Suprapubic skin (tissue), 4 donors: ENCODE measurements at places on chromosomes 3 and 15.

DNA sequence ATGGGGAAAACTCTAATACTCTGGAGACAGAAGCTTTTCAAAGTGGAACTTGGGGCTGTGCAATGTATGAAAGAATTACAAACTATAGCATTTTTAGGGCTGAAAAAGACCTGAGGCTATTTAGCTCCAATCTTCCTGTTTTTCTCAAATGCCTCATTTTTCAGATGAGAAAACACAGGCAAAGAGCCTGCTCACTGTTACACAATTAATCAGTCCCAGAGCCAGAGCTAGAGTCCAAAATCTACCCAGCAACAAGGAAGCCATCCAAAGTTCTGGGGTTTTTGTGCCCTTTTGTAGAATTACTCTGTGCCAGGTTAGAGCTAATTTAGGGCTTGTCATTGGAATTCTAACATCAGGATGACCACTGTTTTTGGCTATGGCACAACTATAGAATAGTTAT, 45.5 kb downstream of the GPR149 start:
- DNase-seq: no peak

DNA sequence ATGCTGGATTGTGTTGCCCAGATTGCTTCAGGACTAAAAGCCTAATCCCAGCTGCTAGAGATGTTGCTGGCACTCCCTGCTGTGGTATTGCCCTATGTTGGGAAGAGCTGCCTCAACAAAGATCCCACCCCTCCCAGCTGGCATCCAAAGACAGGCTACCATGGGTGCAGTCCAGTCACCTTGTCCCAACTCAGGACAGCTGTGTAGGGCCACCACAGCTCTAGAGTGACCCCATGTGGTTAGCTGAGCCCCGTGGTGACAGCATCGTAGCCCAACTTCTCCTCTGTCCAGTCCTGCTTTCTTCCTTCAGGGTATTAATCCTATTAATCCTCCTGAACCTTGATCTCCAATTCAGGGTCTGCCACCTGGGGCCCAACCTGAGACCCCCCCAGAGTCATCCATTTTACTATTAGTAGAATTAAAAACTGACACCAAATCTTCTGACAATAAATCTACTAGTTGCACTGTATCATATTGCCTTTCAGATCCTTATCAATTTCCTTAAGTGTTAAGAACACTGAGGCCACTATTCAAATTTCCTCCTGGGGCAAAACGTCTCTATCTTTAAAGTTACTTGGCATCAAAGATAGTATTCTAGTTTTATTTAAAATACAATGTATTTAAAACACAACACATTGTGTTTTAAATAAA, 83.5 kb downstream of the AQP9 start:
- no peak for DNase-seq

- DNase-seq: no peak
Observed at GRCh38 chr3:53624061-53624857, 129.8 kb downstream of the CACNA1D start.

DNA sequence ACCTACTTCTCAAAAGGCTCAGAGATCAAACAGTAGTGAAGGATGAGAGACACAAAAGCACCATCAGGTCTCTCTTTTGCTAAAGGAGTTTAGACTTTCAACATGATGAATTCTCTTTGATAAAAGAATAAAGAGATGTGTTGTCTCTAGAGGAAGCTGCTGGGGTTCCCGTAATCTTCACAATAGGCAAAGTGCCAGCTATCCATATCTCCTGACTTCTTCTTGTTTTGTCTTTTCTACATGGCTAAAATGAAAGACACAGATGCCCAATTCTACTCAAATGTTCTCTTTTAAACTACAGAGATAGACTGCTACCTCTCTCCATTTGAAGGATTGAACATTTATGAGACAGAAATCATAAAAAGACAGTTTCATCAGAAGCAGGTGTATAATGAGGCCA, 38.4 kb upstream of the TUSC7 start:
- no peak for DNase-seq

- DNase-seq: no peak
Observed at GRCh38 chr3:140176526-140176925, 241.5 kb downstream of the CLSTN2 start.

GRCh38 chr15:58491499-58492202, 59.9 kb downstream of the LIPC start:
- no peak for DNase-seq

- no peak for DNase-seq
Observed at GRCh38 chr3:3221528-3221927, 42.0 kb upstream of the CRBN start.

DNA sequence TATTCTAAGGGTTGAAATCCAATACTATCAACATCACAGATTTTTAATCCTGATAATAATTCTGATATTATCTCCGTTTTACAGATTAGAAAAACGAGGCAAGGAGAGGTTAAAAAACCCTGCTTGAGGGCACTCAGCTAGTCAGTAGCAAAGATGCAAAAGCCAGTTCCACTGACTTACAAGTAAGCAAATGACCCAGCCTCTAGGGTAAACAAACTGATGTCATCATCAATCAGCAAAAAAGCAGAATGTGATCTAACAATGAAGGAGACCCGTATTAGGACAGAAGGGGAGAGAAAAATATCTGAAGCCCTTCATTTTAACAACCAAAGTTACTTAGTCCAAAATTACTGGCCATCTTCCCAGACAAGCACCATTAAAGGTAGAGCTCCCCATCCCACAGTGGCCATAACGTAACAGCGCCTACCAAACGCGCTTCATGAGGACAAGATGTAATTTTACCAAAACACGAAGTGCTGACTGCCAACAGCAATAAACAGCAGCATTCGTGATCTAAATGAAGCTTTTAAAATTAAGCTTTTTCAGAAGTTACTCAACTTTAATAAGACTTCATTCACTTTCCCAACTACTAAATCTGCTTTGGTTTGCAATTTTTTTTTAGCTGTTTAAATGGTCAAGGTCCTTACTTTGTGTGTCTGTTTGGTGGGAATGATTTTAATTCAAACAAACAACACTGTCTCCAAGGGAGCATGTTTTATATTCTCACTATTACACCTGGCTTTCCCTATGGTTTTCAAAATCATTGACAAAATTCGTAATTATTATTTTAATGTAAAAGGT, 176.6 kb downstream of the OSBPL10 start:
- no peak for DNase-seq

- DNase-seq: no peak
Observed at GRCh38 chr3:33419948-33420347, 20.3 kb downstream of the UBP1 start.

DNA sequence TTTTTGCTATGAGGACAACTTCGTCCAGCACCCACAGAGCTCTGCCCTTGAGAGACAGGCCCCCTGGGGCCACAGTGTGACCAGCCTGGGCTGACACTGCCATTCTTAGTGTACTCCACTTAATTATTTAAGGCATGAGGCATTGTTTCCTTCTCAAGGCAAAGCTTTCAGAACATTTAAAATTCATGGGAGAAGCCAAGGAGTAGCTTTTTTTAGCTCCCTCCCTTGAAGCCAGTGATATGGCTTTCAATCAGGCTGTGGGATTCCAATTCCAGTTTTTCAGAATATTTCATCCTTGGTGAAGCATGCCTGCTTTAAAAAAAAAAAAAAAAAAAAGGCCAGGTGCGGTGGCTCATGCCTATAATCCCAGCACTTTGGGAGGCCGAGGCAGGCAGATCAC, 21.3 kb downstream of the HOMER2 start:
- DNase-seq: no peak

DNA sequence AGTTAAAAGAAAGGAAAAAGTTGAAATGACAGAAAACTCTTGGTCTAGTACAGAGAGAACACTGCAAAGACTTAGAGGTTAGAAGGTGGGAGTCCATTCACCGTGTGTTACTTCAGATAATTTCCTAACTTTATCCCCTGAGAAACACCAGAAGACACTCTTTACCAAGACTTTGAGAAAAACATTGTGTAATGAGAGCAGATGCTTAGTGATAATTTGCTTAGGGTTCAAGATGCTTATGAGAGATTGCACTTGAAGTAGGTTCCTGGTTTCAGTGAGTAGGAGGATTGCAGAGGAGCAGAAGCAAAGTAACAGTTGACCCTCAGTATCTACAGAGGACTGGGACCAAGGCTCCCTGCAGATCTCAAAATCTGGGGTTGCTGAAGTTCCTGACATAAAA, 594.1 kb downstream of the NR2F2 start:
- no peak for DNase-seq

DNA sequence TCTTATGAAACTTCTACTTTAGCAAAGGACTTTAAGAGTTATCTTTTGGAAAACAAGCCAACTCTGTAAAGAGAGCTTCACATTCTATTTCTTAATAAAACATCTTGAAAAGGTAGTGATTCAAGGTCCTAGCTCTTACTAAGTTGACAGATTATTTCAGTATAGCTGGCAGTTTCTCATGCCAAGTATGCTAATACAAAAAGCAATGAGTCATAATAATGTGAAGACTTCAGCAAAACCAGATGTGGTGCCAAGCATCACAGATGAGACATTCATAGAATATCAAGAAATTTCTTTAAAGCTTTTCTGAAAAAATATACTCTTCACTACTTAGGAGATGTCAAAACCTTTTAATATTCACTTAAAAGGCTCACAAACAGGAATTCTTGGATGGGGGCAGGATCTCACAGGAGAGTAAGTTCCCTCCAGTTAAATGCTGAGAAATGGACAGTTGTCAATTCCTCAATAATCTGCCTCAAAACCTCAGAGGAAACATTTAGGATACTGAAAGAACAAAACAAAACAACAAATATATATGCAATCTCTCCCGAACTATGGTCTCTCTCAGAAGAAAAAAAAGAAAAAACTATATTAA, 45.6 kb downstream of the DCBLD2 start:
- no peak for DNase-seq

DNA sequence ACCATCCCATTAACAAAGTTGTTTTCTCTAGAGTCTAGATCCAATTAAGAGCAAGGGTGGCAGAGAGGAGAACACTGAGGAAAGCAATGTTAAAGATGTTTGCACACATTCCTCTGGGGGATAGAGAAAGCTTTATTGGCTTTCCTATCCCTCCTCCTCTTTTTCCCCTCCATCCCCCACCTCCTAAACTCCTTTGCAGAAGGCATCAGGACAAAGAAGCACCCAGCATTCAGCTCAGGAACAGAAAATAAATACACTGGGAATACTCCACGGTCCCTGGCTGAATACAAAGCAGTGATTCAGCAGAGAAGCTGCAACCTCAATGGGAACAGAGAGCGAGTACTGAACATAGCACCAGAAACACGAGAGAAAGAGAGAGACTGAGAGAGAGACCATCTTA, 21.9 kb downstream of the LSAMP start:
- no peak for DNase-seq

DNA sequence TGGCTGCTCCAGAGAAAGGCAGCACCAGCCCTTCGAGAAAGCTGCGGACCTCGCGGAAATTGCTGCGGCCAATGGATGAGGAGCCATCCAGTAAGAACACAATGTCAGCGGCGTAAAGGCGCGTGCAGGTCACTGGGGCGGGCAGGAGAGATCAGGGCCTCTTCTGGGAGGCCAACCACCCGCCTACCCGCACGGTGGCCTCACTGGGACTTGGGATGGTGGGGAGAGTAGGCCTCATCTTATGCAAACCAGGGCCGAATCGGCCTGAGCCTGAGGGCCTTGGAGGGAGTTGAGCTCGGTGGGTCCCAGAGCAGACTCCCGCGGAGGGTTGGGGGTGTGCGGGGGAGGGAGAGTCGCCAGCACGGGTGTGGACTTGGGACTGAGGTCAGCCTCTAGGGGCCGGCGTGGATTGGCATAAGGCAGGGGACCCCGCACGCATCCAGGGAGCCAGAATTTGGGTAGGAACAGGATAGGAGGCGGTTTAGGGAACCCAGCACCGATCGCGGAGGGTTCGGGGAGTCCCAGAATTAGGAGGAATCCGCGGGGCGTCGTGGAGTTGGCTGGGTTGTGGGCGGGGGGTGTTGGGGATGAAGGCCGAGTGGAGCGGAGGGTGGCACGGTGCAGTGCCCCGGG, 596 bp downstream of the COL7A1 start:
- no peak for DNase-seq

DNA sequence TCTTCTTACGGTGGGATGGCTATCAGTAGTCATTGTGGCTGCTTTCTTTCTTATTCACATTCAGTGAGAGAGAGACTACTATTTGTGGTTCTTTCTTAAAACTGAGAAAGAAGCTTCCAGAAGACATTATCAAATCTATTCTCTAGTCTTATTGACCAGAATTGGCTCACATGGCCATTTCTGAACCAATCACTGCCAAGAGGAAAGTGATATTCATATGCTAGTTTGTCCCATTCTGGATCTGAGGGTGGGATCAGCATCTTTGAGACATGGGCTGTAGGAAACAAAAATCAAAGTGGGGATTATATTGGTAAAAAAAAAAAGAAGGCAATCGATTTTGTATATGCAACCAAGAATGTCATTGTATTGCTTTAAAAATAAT, 106.4 kb upstream of the RASGRP1 start:
- no peak for DNase-seq

- DNase-seq: no peak
Observed at GRCh38 chr3:150871192-150871591, 34.0 kb downstream of the MINDY4B start.

- DNase-seq: peak; percentile 67
Observed at GRCh38 chr15:41967506-41968206, 4.7 kb downstream of the EHD4 start.

- DNase-seq: no peak
Observed at GRCh38 chr15:39624806-39625205, 43.9 kb downstream of the THBS1 start.

GRCh38 chr3:22284559-22284958, 533.5 kb upstream of the ZNF385D start:
- DNase-seq: no peak

DNA sequence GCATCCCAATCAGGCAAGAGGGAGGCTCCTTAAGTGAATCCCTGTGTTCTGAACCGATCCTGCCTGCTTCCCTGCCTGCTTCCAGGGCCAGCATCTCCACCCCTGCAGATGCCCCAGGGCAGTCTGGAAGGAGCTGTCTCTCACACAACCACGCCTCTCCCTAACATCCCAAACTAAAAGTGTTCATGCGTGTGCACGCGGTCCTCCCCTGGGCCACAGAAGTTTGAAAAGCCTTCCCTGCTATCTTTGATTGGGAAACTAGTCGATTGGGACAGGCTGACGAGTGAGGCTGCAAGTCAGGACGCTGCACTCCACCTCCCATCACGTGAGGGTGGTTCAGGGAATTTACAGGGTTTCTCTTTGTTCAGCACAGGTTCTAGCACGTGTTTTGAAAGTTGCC, 340.9 kb upstream of the ICE2 start:
- no peak for DNase-seq

GRCh38 chr3:155572085-155572484, 172.8 kb downstream of the PLCH1 start:
- DNase-seq: no peak
